ENCODE measurements at places on chromosomes 1 and 21.

GRCh38 chr1:108199201-108199691, 897 bp downstream of the SLC25A24 start:
- DNase-seq = peak; percentile 42

DNA sequence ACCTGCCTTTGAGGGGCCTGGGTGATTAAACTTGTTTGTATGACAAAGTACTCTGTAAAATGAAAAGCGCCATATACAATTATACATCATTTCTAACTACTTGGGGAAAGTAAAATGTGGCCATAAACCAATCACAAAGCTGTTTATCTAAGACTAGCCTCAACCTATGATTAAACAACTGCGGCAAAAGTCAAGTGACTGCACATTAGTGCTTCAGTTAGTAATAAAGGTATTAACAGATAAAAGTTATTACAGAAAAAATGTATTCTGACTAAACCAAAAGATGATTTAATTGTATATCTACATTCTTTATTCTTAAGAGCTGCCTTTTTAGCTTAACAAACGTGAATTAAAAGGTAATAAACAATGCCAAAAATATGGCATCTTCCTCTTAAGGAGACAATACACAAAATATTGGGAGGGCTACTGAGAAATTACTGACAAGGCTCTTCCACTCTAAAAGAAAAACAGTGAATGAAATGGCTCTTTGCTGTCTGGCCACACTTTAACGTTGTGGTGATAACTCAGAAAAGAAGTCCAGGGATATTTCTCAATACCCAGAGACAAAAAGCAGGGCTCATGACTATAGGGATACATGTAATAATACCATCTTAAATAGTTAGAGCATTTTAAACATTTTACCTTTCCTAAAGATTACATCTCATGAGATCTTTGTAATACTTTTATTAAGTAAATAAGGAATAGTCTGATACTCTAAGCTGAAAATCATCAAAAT, 8.6 kb downstream of the ARHGAP29 start:
- DNase-seq = no peak

- DNase-seq = no peak
Observed at GRCh38 chr1:89965193-89965768, 29.6 kb upstream of the ZNF326 start.

DNA sequence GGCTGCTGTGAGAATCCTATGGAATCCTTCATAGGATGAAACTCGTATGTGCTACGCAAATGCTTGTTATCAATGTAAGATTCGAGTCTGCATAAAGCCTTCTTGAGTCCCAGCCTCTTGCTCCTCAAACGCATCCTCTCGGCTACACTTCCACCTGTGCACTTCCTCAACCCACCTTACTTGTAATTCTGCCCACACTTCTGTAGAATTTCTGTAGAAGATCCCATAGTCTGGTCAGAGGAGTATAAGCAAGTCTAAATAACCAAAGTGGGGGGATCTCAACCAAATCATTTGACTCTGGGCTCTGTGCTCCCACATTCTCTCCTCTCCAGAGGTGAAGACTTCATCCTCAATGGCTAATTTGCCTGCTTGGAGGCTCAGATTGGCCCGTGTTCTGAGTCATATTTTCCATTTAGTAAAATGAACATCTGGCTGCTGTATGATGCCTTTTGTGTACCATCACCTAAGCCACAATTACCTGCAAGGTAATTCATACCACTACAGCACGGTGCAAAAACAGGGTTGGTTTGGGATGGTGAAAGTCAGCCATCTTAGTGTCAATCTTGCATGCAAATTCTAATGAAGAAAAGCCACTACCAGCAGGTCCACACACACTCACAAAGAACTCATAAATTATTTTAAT, 63.2 kb downstream of the ITPKB start:
- DNase-seq = no peak

DNA sequence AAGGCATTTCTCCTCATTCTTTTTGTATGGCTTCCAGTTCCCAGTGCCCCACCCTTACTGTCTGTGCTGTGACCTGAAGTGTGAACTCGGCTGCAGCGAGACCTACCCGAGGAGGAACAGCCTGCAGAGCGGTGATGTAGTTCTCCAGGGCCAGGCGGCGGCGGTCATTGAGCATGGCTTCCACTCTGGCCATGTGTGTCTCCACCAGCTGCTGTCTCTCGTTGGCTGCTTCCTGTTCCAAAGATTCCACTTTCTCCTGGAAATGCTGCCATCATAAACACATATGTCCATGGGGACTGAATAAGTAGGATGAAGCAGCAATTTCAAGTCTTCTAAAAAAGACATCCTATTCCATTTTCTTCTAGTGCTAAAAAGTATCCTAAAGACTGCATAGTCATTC, 195.6 kb downstream of the APP start:
- no peak for DNase-seq

DNA sequence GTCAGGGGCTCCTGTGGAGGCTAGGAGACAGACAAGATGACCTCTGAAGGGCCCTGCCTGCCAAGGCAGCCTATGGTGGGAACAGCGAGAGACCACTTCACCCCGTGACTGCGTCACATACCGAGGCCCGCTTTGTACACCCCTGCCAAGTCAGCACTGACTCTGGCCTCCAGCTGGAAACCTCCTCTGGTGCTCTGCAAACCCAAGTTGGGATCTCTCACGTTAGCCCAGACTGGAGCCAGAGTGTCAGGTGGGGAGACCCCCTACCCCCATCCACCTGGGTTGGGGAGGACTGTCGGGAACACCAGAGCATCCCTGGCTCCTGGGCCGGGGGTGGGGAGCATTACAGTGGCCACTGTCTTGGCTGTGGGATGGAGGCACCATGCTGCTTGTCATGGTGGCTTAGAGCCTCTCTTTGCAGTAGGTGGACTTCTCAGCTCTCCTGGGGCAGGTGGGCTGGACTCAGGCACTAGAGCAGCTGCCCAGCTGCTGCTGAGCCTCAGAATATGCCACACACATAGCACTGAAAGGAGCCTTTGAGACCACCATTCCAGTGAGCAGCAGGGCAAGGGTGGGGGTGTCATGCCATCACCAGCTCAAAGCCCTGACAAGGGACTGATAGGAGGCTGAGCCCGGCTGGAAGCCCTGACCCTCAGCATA, 50.4 kb downstream of the ELK4 start:
- no peak for DNase-seq

GRCh38 chr1:53567851-53568250, 108.7 kb downstream of the DMRTB1 start:
- no peak for DNase-seq

DNA sequence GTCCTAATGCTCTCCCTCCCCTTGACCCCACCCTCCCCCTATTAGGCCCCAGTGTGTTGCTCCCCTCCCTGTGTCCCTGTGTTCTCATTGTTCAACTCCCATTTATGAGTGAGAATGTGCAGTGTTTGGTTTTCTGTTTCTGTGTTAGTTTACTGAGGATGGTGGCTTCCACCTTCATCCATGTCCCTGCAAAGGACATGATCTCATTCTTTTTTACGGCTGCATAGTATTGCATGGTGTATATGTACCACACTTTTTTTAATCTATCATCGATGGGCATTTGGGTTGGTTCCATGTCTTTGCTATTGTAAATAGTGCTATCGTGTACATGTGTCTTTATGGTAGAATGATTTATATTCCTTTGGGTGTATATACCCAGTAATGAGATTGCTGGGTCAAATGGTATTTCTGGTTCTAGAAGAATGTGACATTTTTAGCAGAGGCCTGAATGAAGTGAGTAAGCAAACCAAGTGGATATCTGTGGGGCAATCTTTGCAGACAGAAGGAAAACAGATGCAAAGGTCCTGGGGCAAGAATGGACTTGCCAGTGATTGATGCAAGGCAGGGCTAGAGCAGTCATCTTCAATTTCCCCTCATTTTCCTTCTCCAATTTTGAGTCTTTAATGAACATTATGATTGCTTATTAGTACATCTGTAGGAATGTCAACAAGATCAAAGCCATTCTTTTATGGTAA, 50.2 kb downstream of the UBE4B start:
- peak; percentile 39 for DNase-seq

DNA sequence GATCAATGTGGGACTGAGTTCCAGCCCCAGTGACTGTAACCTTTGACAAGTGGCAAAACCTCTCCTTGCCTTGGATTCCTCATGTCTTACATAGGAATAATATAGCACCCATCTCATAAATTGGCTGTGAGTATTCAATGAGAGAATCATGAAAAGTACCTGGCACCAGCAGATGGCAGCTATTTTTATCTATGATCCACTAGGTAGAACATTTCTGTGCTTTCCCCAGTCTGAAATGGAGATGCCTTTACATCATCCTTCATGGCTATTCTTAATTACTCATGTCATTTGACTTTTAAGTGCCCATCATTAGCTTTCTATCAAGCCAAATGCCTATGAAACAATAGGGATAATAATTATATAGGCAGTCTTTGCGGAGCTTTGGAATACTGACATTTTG, 130.1 kb downstream of the TGFB2 start:
- DNase-seq = no peak

Data from HCEC 1CT (cell line).